ENCODE measurements at places on chromosomes 1 and 21.

GRCh38 chr1:39657923-39658485 is 13.9 kb downstream of the NT5C1A start:
- DNase-seq, result peak; percentile 32

GRCh38 chr21:44349416-44349846 is 4.0 kb upstream of the TRPM2 start:
- DNase-seq, result no peak

- DNase-seq, result no peak
These were observed at the start of gene TMEM82 for GRCh38 chr1:15742339-15742801. Gene TMEM82 (plus strand): TSS chr1:15742499. CDS start chr1:15742560, 61 bp downstream.

- no peak for DNase-seq
These were observed 153.5 kb upstream of the SOD1 start for GRCh38 chr21:31505975-31506374.

GRCh38 chr1:14800014-14800413 is 201.5 kb downstream of the KAZN start:
- no peak for DNase-seq

GRCh38 chr1:193471981-193472380 is 285.6 kb upstream of the B3GALT2 start:
- no peak for DNase-seq

DNA sequence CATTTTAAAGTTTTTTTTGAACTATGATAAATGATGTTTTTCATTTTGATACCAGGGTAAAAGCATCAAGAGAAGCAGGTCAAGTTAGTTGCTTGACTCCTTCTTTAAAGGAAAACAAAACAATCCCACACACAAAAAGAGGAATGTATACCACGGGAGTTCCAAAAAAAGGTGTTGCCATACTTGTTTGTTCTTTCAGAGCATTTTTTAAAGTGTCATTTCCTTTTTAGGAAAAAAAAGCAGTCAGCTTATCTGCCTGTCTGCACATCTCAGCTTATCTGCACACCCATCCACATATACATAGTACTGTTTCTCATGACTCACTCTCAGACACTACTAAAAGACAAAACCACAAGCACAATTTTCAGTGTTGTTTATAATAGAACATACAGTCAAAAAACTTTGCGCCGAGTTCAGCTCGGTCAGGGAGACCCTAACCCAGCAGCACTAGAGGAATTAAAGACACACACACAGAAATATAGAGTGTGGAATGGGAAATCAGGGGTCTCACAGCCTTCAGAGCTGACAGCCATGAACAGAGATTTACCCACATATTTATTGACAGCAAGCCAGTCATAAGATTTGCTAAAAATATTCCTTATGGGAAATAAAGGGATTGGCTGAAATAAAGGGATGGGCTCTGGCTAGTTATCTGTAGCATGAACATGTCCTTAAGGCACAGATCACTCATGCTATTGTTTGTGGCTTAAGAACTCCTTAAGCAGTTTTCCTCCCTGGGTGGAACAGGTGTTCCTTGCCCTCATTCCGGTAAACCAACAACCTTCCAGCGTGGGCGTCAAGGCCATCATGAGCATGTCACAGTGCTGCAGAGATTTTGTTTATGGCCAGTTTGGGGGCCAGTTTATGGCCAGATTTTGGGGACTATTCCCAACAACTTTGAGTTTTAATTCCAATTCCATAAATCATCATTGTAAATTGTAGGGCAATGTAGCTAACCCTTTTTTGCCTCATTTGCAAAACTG is 11.4 kb upstream of the MNDA start:
- no peak for DNase-seq

- DNase-seq, result no peak
These were observed 5.7 kb downstream of the VANGL1 start for GRCh38 chr1:115647507-115647906.

DNA sequence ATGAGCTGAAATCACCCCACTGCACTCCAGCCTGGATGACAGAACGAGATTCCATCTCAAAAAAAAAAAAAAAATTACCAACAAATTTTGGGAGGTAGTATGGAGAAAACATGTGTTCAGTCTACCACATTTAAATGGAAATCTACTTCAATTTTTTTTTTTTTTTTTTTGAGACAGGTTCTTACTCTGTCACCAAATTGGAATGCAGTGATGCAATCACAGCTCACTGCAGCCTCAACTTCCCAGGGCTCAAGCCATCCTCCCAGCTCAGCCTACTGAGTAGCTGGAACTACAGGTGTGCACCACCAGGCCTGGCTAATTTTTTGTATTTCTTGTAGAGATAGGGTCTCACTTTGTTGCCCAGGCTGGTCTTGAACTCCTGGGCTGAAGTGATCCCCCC is 82.1 kb downstream of the GFI1 start:
- no peak for DNase-seq

DNA sequence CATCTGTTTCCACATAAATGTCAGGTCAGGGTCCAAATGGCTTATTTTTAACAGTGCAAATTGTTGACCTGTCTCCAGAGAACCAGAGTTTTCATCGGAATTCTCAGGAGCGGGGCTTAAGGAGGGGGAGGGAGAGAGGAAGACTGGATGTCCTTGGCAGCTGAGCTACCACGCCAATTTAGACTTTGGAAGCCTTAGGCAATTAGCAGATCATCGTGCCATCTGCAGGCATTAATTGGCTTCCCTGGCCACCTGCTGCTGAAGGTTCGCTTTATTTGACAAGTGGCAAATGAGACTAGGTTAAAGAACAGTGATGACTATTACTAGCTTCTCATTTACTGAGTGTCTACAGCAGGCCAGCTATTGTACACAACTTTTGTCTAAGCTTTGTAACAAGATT is 43.7 kb downstream of the HLX start:
- no peak for DNase-seq

GRCh38 chr1:54153535-54154439 is 987 bp upstream of the CDCP2 start:
- DNase-seq, result no peak

- DNase-seq, result no peak
These were observed 865 bp downstream of the PIGC start for GRCh38 chr1:172442843-172443565.

- DNase-seq, result no peak
These were observed 10.7 kb upstream of the ARHGEF16 start for GRCh38 chr1:3443807-3444206.

GRCh38 chr1:84271441-84272151 is 29.9 kb upstream of the SAMD13 start:
- DNase-seq, result no peak

DNA sequence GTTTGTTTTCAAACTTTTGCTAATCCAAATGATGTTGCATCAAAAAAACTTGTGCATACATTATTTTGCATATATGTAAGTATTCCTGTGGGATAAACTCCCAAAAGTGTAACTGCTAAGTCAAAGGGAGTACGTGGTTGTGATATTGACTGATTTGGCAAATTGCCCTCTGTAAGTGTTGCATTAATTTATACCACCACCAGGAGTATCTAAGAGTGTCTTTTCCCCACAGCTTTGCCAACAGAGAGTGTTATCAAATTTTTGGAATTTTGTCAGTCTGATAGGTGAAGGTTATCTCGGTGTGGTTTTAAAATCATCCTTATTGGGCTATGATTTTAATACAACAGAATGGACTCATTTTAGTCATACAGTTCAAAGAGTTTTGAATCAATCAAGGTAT is 30.1 kb upstream of the PARP1 start:
- DNase-seq, result no peak

DNA sequence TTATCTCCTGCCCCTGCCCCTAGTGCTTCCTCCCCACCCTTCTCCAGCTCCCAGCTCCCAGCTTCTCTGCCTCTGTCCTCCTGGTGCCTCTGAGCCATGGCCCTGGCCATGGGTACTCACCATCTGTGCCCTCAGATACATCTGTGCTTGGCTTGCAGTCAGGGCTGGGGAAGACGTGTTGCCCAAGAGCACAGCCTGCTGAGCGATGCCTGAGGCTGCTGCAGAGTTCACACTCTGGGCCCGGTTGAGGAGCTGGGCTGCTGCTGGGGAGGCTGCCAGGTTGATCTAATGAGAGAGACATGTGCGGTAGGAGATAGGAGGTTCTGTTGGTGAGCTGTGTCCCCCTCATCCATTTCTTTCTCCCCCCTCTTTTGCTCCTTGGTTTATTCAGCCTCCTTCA is 49.4 kb upstream of the A3GALT2 start:
- DNase-seq, result no peak

DNA sequence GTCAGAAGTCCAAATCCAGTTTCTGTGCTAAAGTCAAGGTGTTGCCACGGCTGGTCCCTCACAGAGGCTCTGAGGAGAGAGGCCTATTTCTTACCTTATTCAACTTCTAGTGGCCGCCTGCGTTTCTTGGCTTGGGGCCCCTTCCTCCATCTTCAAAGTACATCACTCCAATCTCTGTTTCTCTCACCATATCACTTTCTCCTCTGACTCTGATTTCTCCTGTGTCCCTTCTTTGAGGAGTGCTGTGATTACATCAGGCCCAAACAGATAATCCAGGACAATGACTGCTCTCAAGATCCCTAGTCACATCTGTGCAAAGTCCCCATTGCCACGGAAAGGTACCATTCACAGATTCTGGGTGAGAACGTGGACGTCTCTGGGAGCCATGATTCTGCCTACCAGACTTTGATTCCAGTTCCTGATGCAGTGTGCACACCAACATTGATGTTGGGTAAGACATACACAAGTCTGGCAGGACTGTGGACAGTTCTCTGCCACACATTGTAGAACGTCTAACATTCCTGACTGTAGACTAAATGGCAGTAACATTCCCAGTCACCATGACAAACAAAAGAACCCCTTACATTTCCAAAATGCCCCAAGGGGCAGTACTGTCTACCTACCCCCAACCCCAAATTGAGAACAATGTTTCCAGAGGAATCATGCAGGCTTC is 43.0 kb upstream of the ITPKB start:
- DNase-seq, result no peak

- no peak for DNase-seq
These were observed 31.7 kb downstream of the GPATCH2 start for GRCh38 chr1:217599154-217599553.

DNA sequence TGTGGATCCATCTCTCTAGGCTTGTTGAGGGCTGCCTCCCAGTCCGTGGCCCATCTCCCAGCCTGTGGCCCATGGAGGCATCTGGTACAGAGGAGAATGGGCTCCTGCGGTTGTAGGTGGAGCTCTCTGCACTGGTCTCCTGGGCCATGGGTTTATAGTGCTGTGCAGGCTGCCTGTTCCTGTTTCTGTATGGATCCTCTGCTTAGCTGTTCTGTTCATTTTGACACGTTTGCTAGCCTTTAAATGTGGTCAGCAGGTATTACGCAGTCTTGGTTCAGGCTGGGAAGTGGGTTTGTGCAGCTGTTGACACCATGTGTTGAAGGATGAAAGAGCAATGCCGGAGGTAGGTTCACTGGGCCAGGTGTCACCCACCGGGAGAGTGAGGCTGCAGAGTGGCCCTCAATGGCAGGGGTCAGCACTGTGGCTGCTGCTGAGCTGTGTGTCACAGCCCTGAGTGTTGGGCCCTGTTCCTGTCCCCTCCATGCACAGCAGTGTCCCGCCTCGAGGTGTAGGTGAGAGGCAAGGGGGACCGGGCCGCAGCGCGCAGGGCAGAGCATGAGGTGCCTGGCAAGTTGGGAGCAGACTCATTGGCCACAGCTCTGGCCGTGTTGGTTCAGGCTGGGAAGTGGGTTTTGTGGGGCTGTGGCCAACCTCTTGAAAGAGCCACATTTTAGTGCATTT is 39.0 kb downstream of the SNAP47 start:
- DNase-seq, result no peak

DNA sequence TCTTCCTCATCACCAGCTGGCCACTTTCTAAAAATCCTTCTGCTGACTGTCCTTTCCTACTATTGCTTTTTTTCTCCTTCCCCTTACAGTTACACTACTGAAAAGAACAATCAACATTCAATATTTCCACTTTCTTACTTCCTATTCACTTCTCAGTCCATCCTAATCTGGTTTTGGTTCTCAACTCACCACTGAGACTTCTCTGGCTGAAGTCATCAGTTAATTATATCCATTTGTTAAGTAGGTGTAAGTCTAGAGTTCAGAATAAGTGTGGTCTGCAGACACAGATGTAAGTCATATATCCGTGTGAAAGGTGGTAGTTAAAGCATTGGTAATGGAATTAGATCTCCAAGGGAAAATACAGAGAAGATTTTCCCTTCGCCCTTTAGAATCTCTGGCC is 21.4 kb downstream of the PEA15 start:
- no peak for DNase-seq

GRCh38 chr1:60751306-60751705 is 331.1 kb upstream of the NFIA start:
- DNase-seq, result no peak

DNA sequence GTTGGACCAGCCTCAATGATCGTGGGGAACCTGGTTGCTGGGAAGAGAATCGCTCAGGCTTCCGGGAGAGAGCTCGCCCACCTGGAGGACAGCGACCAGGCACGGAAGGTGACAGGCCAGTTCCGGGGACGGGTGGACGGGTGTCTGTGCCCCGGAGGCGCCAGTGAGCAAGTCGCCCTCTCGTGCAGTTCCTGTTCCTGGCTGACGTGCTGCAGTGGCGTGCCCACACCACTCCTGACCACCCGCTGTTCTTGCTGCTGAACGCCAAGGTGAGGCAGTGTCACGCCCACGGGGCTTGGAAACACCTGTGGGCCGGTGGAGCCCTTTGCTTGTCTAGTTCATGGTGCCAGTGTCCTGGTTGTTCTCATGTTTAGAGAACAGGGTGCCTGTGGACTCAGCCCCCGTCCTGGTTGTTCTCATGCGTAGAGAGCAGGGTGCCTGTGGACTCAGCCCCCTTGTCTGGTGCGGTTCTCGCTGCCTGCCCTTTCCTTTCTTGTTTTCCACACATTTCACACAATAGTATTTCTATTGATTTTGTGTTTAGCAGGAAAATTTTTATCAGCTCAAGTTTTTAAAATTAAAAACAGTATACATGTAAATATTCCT is 53.1 kb downstream of the S100B start:
- DNase-seq, result no peak

- DNase-seq, result no peak
These were observed 472 bp downstream of the DTL start for GRCh38 chr1:212035835-212036605.

GRCh38 chr1:36320767-36321118 is 2.7 kb downstream of the EVA1B start:
- no peak for DNase-seq

- DNase-seq, result no peak
These were observed 206.9 kb upstream of the PLD5 start for GRCh38 chr1:242731446-242731845.

- no peak for DNase-seq
These were observed 149.5 kb downstream of the SLC30A10 start for GRCh38 chr1:219778793-219779369.

DNA sequence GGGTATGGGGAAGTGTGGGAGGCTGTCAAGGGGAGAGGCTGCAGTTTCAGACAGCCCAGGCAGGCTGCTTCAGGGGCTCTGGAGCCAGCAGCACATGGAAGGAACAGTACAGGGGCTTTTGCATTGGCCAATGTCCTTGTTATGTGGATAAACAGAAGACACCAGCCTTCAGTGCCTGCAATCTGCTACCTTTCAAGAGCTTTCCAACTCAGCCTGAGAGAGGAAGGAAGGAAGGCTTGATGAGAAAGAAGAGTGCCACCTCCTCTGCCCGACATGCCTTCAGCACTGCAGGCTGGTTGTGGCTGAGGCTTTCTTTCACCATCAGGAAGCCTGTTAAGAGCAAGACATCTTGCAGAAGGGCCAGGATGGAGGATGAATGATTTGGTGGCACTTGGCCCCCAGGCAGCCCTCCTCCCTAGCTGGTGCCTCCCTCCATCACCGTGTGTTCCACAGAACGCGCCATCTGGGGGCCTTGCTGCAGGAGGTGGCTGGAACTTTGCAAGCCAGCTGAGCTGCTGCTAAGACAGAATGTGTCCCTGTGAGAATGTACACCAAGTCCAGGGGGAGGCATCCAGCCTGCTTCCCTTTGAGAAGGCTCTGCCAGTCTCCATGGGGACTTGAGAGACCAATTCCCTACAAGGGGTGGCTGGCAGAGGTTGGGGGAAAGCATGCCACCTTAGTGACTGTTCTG is 372.4 kb upstream of the PROX1 start:
- no peak for DNase-seq

GRCh38 chr21:36184545-36184944 is 27.9 kb downstream of the DOP1B start:
- no peak for DNase-seq
